CD8-positive, alpha-beta memory T cell (primary cell): ENCODE measurements at places on chromosomes 1 and 21. TPM values are rescaled to one million over a fixed set of nuclear protein-coding genes. Genes with fewer than 3 reads are reported as not detected.
A peak's percentile ranks its signal among the peaks of the same experiment; 100 is the strongest.

GRCh38 chr1:244702620-244703019 is 49.7 kb downstream of the DESI2 start:
- DNase-seq: no peak

DNA sequence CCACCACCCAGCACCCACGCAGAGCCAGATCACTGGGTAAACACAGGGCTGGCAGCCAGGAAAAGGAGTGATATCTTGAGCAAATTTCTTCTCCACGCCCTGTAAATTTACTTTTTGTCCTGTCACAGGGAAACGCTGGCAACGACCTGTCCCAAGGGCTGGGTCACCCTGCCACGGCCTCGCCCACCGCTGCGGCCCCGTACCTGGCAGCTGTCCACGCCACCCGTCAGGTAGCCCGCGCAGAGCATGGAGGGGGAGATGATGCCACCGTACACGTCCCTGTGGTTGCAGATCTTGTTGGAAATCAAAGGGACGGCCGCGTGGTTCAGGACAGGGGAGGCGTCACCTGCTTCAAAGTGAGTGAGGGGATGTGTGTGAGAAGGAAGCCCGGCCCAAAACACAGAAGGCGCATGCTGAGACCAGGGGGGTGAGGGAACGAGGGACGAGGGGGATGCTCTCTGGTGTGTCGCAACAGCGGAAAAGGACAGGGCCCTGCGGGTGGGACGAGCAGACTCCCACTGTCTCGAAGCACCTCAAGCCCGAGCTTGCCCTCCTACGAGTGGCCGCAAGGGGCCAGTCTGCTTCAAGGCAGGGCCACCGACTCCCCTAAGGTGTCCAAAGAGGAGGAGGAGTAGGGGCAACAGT is 10.1 kb upstream of the TFF1 start:
- no peak for DNase-seq

DNA sequence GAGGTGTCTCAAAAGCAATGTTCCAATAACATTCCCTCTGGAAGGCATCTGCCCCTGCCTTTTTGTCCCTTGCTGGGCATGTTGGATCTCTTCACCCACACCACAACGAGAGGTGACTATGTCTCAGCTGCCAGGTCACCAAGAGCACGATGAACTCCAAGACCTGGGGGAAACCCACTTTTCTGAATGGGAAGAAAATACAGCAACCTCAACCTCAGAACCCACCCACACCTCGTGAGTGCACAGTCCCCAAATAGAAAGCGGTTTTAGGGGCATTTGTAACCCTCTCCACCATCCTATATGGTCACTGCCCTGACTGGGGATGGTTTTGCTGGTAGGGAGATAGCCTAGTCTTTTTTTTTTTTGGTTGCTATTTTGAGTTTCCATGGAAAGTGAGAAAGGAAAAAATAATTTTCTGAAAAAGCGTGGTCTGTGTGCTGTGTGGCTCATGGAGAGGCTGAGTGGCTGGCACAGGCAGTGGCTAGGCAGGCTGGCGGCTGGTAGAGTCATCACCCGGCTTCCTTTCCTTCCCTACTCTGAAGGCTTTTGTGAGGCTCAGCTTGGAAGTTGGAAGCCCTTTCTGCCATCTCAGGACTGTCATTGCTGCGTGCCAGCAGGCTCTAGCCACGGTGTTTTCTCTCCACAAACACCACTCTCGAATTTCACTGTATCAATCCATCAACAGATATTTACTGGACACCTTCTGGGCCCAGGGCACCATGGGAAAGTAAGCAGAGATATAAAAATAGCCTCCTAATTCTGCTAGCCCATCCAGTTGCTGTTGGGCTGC is 15.8 kb downstream of the TSPAN2 start:
- no peak for DNase-seq

DNA sequence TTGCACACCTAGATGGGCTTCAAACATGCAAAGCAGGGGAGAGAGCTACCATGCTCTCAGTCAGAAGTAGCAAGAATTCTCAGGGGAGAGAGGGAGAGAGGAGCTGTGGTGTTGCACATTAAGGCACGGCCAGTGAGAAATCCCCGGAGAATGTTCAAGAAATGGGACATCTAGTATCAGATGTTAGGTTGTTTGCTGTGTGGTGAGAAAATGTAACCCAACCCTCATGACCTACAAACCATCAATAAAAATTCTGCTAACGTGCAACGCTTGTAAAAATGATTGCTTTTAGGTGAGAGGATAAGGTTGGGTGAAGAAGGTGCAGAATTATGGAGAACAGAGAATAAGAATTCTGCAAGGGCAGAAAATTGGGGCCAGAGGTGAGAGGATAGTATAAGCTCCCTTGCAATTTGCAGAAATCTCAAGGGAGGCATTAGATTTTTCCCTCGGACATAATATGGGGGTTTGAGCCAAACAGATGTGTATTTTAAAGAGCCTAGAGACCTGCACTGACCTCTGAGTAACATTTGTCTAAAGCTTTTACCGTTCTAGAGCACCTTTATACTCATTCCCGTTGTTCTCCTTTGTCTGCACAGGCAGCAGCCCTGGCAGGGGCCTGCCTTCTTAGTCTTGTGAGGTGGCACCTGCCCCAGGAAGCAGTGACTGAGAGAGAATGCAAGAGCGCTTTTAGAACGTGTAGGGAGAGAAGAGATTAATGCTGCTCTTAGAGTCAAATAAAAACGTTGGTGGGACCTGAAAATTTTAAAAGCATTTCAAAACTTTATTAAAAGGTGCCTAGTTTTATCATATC is 25.4 kb upstream of the KIAA0040 start:
- no peak for DNase-seq

DNA sequence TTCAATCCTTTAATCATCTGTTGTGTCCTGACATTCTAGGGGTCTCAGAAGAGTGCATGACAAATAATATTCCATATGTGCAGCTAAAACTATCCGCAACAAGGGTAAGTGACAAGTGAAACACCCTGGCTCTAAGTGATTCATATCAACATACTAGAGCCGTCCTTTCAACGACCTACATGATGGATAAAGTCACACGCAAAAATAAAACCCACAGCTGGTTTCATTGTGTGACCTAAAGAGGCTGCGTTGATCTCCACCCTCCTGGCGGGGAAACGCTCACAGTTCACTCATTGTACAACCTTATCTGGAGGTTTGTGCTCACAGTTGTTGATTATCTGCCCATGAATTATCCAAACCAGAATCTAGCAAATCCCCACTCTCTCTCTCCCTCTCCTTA is 365.3 kb upstream of the PKN2 start:
- no peak for DNase-seq

- no peak for DNase-seq
These were observed 3.8 kb upstream of the TINAGL1 start for GRCh38 chr1:31572323-31573104.

DNA sequence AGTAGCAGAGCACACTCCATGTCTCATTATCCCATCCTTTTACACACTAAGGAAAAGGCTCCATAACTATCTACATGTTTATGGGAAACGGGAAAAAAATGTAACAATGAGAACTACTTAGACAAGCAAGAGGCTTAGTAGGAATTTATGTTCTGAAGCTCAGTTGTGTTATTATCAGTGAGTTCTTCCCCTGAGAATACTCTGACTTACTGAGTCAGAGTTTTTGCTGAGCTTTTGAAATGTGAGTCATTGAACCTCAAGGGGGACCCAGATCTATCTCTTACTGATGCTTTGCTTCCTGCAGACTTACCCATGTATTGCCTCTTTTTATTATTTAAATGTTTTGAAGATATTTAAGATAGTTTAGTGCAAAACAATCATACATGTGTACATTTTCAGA is 20.1 kb downstream of the CFHR5 start:
- DNase-seq: no peak

GRCh38 chr1:201792534-201793305 is 36.2 kb upstream of the IPO9 start:
- DNase-seq: peak; percentile 28

DNA sequence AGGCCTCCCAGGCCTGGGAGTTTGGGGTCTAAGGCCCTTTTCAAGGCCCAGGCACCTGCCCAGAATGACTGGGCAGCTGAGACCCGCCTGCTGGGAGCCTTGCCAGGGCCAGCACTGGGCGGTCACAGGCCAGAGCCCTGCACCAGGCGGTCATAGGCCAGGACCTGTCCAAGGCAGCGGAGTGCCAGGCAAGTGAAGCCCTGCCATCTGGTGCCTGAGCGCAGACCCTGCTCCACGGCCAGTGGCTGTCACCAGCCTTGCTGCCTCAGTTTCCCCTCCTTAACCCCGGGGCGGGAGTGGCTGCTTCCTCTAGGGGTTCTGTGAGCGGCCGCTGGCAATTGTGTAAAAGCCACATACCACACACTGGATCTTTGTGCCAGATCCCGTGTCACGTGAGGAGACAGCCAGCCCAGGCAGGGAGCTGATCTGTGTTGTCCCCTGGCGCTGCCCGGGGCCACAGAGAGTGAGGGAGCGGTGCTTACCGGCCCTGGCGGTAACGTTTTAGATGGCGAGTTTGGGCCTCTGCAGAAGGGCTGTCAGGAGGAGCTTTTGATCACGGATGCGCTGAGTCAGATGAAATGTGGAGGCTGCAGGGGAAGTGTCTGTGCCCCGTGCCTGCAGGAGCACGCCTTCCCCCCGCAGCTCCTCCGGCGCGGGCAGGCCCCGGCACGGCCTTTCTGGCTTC is 4.6 kb downstream of the COL18A1 start:
- DNase-seq: no peak

GRCh38 chr1:3248155-3249141 is 179.4 kb downstream of the PRDM16 start:
- no peak for DNase-seq

DNA sequence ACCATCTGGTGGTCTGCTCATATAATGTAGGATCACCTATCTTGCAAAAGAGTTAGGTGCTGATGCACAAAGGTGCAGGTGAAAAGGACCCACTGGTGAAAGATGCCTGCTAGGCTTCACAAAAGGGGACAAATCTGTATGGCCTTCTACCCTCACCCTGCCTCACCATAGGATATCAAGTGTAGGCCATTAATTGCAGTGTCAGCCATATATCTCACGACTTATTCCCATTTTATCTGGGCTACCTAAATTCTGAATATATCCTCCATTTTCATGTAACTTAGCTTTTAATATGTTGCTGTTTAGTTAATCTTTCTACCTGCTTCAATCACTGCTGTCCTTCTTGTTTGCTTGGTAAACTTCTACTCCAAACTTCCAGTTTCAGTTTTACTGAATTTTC is 84.2 kb upstream of the DPH5 start:
- no peak for DNase-seq

DNA sequence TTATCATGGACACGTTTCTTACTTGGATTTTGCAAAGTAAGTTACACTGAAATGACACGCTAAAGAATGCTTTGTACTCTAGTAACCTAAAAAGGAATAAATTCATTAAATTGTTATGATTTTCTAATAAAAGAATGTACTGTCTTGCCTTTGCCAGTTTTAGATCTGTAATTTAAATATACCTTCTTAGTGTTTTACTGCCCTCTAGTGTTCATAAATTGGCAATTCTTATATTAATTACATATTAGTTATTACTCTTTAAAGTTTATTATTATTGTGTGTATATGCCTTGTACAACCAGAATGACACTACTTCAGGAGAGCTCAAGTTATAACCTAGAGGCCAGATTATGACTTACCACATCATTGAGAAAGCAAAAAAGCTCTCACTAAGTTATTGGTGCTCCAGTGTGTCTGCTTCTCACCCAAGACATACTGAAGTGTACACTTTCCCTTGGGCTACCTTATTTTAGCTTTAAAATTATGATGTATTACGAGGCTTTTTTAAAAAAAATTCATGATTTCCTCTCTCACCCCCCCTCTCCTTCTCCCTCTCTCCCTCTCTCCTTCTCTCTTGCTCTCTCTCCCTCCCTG is 169.9 kb downstream of the HS2ST1 start:
- DNase-seq: peak; percentile 42

GRCh38 chr1:167136191-167136614 is 42.3 kb downstream of the STYXL2 start:
- no peak for DNase-seq

GRCh38 chr1:92563457-92564216 is 76.9 kb upstream of the GFI1 start:
- no peak for DNase-seq

GRCh38 chr1:57633056-57633455 is 209.2 kb upstream of the DAB1 start:
- DNase-seq: no peak

- no peak for DNase-seq
These were observed 92.7 kb downstream of the MAB21L3 start for GRCh38 chr1:116203920-116204319.

DNA sequence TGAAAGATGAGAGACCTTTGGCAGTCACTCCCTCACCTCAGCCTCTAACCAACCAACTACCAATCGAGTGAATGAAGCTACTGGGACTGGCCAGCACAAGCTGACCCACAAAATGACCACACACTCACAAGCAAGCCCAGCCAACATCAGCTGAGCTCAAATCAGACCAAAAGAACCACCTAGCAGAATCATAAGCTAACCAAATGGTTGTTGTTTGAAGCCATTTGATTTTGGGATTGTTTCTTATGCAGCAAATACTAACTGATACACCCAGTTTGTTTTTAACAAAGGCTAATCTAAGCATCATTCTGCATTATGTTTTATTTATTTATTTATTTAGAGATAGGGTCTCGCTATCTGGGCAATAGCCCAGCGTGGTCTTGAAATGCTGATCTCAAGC is 310.4 kb downstream of the SETD4 start:
- DNase-seq: no peak

GRCh38 chr1:151935154-151935553 is 25.8 kb upstream of the THEM4 start:
- DNase-seq: no peak

GRCh38 chr21:34730194-34730593 is 61.4 kb downstream of the CLIC6 start:
- no peak for DNase-seq

TCP10L gene
- not detected for total RNA-seq

PROK1 gene
- not detected for total RNA-seq

OSCP1 gene
- total RNA-seq: 2.0 TPM

CAMK2N1 gene
- total RNA-seq: 2.8 TPM

CRABP2 gene
- total RNA-seq: 0.66 TPM

FAM72A gene
- total RNA-seq: 17.5 TPM

OR2T27 gene
- not detected for total RNA-seq

LRRC38 gene
- not detected for total RNA-seq

SPRR4 gene
- not detected for total RNA-seq

TNFSF4 gene
- total RNA-seq: 28.4 TPM

FLG2 gene
- not detected for total RNA-seq

SPATA46 gene
- not detected for total RNA-seq

GRIK3 gene
- total RNA-seq: not detected

OR2G6 gene
- not detected for total RNA-seq

LEFTY2 gene
- not detected for total RNA-seq

GRHL3 gene
- 0.29 TPM for total RNA-seq

TTC34 gene
- 1.1 TPM for total RNA-seq
